ENCODE measurements at places on chromosomes 6 and 20.
A peak's percentile ranks its signal among the peaks of the same experiment; 100 is the strongest.

GRCh38 chr6:125503181-125503580, 201.4 kb upstream of the HDDC2 start:
- no peak for DNase-seq

DNA sequence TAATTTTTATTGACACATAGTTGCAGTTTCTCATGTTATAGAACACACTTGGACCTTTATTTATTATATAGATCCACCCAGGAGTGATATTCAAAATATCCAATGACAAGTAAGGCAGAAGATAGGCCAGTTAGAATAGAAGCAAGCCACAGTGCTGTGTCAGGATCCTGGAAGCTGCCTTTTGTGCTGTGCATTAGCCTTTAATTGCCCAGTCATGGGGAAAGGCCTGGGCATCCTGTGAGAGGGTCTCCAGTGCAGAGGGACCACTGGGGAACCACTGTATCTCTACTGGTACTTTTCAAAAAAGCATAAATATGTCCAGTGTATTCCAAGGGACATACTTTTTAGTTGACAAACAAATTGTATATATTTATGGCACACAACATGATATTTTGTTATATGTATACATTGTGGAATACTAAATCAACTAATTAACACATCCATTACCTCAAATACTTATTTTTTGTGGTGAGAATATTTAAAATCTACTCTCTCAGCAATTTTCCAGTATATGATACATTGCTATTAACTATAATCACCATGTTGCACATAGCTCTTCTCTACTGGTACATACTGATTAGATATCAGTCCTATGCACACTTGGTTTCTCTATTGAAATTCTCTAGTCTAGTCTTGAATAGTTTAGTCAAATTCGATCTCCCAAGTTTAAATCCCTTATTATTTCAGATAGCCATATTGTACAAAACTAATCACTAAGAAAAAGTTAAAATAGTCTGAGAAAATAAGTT, 59.5 kb downstream of the CDC40 start:
- DNase-seq = no peak

DNA sequence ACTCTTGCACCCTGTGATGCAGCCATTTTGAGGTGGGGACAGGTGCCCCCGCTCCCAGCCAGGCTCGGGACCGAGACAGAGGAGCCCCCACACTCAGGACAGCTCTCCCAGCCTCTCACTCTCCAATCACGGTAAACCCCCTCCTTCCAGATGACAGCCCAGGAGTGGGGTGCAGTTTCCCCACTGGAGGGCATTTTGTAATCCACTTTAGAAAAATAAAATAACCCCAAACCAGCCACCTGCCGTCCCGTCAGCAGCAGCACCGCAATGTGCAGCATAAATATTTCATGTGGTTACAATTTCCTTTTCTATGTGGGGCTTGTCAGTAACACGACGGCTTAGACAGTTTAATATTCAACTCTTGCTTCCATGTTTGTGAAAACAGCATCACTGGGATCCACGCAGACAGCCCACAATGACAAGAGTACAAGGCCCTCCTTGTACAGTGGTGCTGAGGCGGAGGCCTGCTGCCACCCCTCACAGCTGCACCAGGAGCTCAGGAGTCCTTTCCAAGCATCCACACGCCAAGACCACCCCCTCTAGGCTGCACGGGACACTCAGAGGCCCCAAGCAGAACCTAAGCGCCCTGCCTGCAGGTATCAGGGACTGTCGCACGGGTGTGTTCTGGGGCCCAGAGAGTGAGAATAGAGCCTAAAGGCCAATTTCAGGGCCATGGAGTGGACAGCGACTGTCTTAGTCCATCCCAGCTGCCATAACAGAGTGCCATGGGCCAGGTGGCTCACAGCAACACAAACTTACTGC, 116.7 kb downstream of the JPH2 start:
- DNase-seq = no peak

GRCh38 chr6:16267428-16268263, 29.3 kb downstream of the GMPR start:
- DNase-seq = no peak

GRCh38 chr6:88683734-88684133, 279.7 kb downstream of the RNGTT start:
- no peak for DNase-seq

- DNase-seq = no peak
These were observed 79.5 kb upstream of the MYL9 start for GRCh38 chr20:36461600-36462439.

GRCh38 chr6:16754274-16754673, 7.0 kb downstream of the ATXN1 start:
- no peak for DNase-seq

GRCh38 chr20:39004508-39004907, 42.4 kb downstream of the DHX35 start:
- DNase-seq = no peak

GRCh38 chr6:37141281-37142049, 28.5 kb upstream of the PIM1 start:
- no peak for DNase-seq

- no peak for DNase-seq
These were observed 628.8 kb upstream of the MAN1A1 start for GRCh38 chr6:119978274-119978889.

DNA sequence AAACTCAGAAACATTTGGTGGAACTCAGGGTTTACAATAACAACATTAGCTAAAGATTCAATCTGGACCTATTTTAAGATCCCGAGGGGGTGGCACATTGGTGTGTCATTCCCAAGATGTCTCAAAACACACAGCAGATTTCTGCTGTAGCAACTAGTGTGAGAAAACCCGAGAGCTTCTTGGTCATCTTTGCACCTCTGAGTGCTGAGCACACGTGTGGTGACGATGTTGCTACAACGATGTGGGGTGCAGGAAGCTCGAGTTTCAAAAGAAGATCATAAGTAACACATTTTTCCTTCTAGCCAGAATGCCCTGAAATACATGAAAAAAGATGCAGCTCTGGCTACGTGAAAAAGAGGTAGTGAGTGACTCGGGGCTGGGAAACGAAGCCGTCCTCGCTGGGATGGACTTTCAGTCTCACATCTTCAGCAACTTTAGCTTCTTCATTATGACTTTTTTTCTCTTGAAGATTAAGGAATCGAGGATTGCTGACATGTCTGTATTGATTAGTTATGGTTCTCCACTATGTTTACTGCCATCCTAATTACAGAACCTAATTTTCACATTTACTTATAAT, 1.5 kb downstream of the RAMACL start:
- no peak for DNase-seq

GRCh38 chr20:60240415-60240814, 282.2 kb downstream of the CDH26 start:
- no peak for DNase-seq

DNA sequence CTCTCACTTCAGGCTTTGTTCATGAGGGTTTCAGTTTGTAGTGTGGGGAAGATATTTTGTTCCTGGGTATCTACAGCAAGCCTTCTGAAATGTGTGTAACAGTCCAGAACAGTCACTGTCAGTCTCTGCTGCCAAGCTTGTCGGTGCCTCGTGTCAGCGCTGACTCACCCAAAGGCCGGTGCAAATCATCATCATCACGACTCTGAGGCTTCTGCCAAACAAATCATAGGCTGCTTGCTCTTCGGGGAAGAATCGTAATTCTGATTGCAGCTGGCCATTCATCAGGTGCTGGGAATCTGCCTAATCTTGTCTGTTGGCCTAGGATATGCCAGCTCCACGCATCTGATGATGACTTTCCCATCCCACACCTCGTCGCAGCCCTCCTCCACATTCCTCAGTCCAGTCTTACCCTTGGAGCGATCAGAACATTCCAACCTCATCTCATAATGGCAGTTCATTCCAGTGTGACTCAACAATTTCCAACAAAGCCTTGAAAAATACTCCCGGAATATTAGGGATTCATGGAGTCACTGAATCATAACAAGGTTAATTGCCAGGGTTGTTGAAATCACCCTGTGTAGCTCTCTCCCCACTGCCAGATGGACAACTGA, 40.9 kb downstream of the ALDH8A1 start:
- peak; percentile 74 for DNase-seq

GRCh38 chr6:144678844-144679243, 393.7 kb downstream of the UTRN start:
- no peak for DNase-seq

- DNase-seq = no peak
These were observed 39.8 kb upstream of the NAA20 start for GRCh38 chr20:19977373-19977770.

- DNase-seq = no peak
These were observed 45.9 kb upstream of the DUSP22 start for GRCh38 chr6:246352-246751.

DNA sequence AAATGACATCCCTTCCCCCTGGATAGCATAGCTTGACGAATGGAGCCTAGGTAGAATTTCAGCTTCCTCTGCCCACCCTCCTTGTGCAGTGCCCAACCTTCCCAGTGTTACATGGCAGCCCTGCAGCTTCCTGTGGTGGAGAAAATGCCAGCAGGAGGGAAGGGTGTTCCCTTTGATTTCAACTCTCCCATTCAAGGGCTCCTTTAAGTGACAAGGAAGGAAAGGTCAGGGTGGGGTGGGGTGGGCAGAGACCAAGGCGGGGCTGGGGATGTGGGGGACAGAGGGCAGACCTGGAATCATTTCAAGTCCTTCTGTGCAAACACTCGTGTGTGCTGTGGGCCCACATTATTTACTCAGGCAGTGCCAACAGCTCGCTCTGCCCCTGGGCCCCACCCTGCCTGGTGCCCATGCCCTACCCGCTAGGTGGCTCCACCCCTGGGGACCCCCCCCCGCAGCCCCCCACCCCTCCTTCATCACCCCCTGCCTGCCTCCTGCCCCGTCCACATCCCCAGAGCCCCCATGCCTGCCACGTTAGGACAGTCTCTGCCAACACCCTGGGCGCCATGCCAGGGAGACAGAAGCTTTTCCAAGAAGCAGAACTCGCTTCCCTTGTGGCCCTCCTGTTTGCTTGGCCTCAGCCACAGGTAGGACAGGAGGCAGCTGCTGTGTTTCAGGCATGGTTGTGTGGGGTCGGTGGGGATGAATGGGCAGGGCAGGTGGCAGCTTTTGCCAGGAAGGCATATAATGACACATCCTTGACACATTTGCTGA, 9.4 kb downstream of the SPDEF start:
- no peak for DNase-seq

DNA sequence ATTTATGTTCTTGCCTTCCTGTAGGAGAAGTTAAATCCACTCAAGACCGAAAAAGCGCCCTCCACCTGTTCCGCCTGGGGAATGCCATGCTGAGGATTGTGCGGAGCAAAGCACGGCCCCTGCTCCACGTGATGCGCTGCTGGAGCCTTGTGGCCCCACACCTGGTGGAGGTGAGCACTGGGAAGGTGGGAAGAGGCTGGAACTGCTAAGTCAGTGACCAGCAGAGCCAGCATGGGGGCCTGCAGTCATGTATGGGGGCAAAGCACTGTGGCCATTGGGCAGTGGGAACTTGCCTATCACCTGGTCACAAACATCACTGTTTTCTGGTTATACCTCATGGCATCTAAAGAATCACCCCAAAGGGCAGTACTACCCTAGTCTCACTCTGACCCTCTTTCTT, 78.5 kb upstream of the PBOV1 start:
- DNase-seq = no peak

DNA sequence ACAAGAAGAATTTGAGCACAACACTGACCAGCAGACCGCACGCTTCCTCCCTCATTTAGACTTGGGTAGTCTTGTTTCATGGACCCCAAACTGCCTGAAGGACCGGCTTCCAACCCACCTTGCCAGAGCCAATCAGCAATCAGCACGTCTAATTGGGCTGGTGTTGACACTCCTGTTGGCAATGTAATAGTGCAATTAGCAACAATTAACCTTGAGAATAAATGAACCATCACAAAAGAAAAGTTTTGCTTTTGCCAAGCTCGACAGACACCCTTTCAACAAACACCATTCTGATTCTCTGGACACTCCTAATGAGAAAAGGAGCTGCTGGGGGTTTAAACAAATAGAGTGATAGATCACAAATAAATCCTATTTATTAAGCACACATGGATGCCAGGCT, 61.0 kb downstream of the EDN3 start:
- no peak for DNase-seq

GRCh38 chr6:36809941-36810803, 29.1 kb downstream of the CPNE5 start:
- DNase-seq = no peak

DNA sequence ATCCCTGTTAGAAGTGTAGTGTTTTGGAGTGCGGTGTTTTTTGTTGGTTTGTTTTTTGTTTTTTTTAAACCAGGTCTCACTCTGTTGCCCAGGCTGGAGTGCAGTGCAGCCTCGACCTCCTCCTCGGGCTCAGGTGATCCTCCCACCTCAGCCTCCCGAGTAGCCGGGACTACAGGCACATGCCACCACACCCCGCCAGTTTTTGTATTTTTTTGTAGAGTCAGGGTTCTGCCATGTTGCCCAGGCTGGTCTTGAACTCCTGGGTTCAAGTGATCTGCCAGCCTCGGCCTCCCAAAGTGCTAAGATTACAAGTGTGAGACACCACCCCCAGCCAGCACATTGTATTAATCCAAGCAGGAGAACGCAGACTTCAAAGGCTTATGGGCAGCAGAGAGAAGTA, 1.3 kb upstream of the TOP1 start:
- no peak for DNase-seq

DNA sequence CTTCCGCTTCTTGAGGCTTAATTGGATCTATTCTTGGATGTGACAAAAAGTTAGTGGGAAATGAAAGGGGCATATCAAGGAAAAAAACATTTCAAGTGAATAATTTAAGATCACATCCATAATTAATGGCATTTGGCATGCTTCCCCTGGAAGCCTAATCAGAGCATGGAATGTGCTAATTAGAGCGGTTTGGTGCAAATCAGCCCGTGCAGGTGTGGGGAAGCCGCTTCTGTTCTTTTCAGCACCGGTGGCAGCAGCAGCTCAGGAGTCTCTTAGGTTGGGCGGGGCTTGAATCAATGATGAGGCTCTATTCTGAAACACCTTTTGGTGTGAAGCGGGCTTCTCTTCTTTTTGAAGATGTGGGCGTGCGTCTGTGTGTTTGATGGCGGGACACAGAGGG, 301.2 kb downstream of the LRFN2 start:
- no peak for DNase-seq
